ENCODE measurements at places on chromosomes 13 and 19.

GRCh38 chr13:37226971-37227370 lies 121.5 kb upstream of the CSNK1A1L start:
- no peak for DNase-seq

- DNase-seq = no peak
Observed at GRCh38 chr19:54209058-54209810, 8.6 kb downstream of the RPS9 start.

- no peak for DNase-seq
Observed at GRCh38 chr19:709196-709964, 645 bp downstream of the PALM start.

- no peak for DNase-seq
Observed at GRCh38 chr19:44345959-44346358, 10.5 kb downstream of the ZNF112 start.

DNA sequence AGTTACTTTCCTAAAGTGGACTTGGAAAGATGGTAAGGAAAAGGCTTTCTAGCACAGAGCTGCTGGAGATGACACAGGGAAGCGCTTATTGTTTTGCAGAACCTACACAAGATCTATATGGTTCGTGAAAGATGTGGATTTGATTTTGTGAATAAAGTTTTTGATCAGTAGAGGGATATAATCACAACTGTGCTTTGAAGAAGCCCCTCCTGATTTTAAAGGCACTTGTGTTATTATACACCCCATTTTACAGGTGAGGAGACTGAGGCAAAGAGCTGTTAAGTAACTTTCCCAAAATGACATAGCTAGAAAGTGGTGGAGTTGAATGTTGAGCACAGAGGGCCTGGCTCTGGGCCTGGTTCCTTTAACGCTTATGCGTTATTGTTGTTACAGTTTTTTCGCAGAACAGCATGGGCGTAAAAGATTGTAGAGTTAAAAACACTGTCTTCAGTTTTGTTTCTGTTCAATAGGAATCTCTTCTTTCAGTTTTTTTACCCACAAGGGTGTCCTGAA lies 1.4 kb downstream of the TDRD3 start:
- no peak for DNase-seq

DNA sequence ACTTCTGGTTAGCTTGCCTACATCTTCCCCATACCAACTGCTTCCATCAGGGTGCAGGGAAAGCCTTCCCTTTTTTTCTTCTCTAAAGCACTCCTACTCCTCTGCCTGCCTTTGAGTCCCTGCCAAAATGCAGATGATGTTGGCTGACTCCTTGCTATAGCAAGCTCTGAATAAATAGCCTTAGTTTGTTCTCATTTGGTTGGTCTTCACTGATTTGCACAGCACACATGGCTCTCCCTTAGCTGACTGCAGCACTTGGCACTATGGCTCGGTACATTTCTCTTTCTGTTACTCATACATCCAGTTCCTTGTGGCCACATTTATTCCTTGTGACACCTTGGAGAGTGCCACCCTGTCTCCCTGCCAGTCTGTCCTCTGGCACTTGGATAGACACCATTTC lies 249.8 kb downstream of the DCLK1 start:
- DNase-seq = no peak

- no peak for DNase-seq
Observed at GRCh38 chr13:33676045-33676989, 141.6 kb upstream of the RFC3 start.

GRCh38 chr13:74015137-74015536 lies 119.1 kb downstream of the KLF12 start:
- no peak for DNase-seq

DNA sequence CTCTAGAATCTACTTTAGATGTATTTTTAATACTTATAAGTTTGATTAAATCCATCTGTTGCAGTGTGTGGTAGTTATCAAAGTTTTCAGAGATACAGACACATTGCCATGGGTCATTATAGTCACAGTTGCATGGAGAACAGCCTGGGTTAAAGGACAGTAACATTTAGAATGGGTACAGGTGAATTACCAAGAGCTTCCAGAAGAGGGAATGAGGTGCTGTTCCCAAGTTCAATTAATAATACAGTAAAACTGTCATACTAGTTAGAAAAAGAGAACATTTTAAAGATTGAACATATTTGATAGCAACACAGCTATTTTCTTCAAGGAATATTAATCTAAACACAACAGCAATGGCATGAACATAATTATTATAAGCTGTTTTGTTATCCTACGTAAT lies 322.6 kb upstream of the SLC10A2 start:
- DNase-seq = no peak

- DNase-seq = no peak
Observed at GRCh38 chr13:40315416-40316064, 350.9 kb downstream of the FOXO1 start.

GRCh38 chr13:63050287-63050686 lies 1634.6 kb upstream of the PCDH20 start:
- no peak for DNase-seq

DNA sequence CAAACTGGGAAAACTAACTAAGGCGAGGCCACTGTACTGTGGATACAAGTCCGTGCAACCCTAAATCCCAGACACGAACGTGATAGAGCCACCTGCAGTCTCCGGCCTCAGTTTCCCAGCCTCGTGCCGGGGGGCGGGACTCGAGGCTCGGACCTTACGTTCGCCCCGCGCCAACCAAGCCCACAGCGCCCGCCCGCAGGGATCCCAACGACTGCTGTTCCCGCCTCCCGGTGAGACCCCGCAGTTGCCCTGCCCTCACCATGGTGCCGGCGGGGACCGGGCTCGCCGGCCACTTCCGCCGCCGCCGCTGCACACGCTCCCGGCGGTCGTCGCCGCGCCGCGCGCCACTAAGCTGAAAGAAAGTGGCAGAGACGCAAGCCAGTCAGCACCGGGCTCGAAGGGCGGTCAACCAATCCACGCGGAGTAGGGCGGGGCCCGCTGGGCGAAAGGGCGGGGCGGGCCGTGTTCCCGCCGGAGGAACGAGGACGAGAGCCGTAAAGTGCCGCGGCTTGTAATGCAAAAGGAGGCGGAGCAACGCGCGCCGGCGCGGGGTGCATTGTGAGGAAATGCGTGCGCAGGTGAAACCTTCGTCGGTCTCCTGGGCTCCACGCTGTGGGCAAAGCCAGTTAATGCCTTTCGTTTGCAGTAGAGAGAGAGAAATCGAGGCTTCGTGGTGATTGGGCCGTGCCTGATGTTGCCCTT lies at the start of gene LSM4:
TSS of gene LSM4 (minus strand) at position 318 of the 702 bp plus-strand sequence. CDS start at position 262, 56 bp downstream.
- DNase-seq = peak; percentile 99

DNA sequence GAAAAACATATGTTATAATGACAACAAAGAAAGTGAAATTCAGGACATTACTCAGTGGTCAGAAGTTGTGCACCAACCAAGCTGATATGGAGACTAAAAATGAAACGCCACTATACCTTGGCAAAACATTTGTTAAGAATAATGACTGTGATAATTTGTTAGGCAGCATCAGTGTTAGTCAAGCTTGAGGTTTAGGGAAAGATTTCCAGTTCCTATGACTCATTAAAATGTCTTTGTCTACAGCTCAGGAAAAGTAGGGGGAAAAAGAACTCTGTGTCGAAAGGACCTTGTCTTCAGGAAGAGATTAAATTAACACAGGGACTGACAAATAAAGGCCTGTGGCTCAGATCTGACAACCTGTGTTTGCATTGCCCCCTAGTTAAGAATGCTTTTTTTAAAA lies 764.1 kb upstream of the SLITRK6 start:
- no peak for DNase-seq

DNA sequence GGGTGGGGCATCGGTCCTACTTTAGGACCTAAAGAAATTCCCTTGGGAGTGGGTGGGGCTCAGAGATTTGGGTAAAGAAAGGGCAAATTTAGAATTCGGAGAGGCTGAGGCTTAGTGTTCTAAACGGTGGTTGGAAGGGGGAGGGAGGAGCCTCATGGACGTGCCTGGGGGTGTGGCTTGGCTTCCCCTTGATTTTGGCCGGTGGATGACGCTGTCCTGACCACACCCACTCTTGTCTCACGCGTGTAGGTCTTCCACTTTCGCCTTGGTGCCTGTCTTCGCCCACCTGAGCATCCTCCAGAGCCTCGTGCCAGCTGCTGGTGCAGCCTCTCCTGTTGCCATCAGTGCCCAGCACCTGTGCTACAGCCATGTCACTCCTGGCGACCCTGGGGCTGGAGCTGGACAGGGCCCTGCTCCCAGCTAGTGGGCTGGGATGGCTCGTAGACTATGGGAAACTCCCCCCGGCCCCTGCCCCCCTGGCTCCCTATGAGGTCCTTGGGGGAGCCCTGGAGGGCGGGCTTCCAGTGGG lies 1.2 kb upstream of the NUP62 start:
- DNase-seq = peak; percentile 81

DNA sequence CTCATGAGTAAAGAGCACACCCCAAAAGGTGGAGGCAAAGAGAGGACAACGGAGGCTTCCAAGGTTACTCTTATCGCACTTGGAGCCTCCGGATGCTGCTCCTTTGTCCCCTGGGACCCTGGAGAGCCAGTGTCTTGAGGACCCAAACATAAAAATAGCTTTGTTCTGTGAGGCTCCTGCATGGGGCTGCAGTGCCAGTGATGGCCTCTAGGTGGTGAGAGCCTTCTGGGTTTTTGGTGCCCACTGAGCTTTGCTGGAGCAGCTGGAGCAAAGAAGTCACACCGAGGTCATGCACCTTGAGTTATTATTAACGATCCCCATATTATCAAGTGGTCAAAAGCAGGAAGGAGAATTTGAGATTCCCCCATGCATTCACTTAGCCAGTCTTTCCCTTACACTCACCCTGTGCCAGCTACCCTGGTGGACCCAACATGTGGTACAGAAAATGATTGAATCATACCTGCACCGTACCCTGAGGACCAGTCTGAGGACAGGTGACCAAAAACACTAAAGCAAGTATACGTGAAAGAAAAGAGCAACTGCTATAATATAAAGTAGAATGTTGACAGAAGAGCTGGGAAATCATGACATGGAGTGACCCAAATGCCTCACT lies 41.5 kb downstream of the ZNF682 start:
- no peak for DNase-seq

- no peak for DNase-seq
Observed at GRCh38 chr19:36527873-36528193, 238 bp downstream of the ZNF260 start.

GRCh38 chr13:63044589-63045313 lies 1629.1 kb upstream of the PCDH20 start:
- no peak for DNase-seq

DNA sequence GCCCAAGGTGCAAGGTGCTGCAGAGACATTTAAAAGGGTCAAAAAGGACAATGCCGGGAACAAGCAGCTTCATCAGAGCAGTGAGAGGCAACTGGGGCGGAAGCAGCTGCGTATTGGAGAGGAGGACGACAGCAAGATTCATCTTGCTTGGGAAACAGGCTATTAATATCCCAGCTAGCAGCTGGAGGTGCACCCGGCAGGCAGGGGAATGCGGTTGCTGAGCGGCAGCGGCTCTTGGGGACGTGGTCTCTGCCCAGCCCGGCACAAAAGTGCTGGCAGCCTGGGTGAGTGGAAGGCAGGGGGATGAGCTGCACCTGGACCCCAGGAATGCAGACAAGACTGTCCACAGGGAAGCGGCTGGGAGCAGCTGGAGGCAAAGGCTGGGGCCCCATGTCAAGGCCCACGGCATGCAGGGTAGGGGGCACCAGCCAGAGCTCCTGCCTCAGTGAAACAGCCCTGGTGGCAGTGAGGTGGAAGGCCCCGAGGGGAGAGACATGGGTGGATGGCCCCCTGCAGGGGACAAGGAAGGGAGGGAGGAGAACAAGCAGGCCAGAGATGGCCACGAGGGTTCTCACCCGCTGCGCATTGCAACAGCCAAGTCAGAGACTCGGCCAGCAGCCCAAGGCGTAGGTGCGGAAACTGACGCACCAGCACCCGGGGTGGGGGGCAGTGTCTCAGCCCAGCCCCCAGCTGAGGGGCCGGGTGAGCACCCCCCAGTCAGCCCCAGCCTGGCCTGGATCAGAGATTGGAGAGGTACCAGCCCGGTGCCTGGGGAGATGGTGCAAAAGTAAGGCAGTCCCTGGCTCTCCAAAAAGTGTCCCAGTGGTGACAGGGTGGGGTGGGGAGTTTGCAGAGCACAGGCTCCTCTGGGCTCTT lies 34.4 kb downstream of the PEPD start:
- DNase-seq = no peak

DNA sequence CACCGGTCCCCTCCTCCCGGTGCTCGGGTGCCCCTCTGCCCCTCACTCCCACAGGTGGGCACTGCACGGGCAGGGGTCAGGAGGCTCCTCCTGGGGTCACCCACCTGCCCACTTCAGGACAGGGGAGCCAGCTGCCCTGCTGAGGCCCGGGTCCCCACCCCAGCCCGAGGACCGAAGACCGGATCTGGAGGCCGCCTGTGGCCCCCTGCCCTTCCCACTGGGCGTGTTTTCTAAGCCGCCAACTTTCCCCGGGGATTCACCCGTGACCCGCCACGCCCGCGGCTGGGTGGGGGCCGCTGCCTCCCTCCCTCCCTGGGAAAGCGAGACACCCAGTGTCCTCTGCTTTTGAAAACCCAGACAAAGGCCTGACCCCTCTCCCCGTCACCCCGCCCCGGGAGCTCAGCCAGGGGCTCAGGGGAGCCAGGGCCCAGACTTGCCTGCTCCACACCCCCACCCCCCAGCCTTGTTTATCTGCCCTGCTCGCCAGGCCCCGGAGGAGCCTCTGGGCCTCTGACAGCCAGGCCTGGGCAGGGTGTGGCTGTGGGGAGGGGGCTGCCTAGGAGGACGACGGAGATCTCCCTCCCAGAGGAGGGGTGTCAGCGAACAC lies 1.3 kb downstream of the PALM start:
- DNase-seq = no peak

DNA sequence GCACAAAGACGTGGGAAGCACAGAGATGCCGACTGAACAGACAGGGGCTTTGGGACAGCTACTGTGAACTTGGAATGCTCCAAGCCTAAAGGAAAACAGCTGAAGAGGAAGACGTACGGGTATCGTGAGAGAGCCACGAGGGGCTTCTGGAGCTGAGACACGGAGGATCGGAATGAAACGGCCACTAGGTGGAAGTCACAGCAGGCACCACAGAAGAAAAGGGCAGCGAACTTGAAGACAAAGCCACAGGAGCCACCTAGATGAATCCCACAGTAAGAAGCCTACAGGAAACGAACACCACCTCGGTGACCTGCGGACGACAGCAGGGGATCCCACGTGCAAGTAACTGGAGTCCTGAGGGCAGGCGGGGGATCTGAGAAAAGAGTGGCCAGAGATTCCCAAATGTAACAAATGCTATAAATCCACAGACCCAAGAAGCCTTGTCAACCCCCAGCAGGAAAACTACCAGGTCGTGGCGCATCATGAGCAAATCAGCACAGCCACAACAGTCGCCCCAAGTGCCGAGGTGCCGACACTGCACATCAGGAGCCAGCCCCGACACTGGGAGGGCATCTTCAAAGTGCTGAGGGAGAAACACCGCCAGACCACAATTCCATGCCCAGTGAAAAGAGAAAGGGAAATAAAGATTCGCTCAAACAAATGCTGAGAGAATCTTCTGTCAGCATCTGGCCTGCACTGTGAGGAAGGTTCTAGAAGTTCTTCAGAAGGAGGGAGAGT lies 39.3 kb upstream of the ISYNA1 start:
- no peak for DNase-seq

GRCh38 chr13:27605610-27606200 lies 14.6 kb downstream of the LNX2 start:
- DNase-seq = no peak

DNA sequence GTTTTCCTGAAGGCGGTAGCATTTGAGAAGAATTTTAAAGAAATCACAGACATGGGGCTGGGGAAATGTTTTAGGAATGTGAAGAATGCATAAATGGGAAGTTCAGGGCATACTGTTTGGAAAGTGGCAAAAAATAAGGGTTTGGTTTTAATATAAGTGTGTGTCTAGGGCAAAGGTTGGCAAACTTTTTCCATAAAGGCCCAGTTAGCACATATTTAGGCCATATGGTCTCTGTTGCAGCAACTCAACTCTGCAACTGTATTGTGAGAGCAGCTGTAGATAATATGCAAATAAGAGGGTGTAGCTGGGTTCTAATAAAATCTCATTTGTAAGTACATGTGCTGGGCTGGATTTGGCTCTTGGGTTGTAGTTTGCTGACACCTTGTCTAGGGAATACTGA lies 521.9 kb downstream of the DIAPH3 start:
- DNase-seq = no peak

Measured in coronary artery (tissue), 2 donors.